ENCODE measurements at places on chromosomes 7 and 10.

- peaks cover 4% of the 10 kb centered on the region for H3K4me1 ChIP-seq
- H3K4me3 ChIP-seq = no peak overlapping the region
- no peak overlapping the region for H3K27ac ChIP-seq
- no peak for DNase-seq
- H3K27me3 ChIP-seq = peaks cover 14% of the 10 kb centered on the region
- H3K36me3 ChIP-seq = no peaks in the 10 kb centered on the region
Observed at GRCh38 chr7:5586279-5586962, 162.8 kb upstream of the TNRC18 start.

DNA sequence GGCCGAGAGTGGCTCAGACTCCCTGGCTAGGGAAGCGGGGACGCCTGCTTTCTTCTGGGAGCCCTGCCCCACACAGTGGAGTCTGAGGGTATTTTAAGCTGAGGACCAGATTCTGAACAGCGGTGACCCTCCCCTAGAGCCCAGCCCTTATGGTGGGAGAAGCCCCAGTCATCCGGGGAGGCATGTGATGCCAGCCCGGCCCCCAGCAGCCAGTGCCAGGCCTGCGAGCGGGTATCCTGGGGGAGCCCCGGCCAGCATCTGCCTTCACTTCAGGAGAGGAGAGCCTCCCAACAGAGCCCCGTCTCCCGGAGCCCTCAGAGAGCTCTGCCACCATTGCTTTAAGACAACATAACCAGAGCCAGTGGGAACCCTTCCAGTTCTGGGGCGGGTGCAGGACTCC is 41.5 kb upstream of the DNAJB6 start:
- no peak overlapping the region for H3K4me3 ChIP-seq
- no peak for DNase-seq
- H3K27me3 ChIP-seq = peaks cover 5% of the 10 kb centered on the region
- no peak overlapping the region for H3K27ac ChIP-seq
- peaks cover 3% of the 10 kb centered on the region for H3K36me3 ChIP-seq

- no peaks in the 10 kb centered on the region for H3K27me3 ChIP-seq
- H3K36me3 ChIP-seq = peaks cover 5% of the 10 kb centered on the region
- no peak for DNase-seq
- H3K4me3 ChIP-seq = no peak overlapping the region
Observed at GRCh38 chr7:151628846-151629604, 109.3 kb upstream of the RHEB start.

DNA sequence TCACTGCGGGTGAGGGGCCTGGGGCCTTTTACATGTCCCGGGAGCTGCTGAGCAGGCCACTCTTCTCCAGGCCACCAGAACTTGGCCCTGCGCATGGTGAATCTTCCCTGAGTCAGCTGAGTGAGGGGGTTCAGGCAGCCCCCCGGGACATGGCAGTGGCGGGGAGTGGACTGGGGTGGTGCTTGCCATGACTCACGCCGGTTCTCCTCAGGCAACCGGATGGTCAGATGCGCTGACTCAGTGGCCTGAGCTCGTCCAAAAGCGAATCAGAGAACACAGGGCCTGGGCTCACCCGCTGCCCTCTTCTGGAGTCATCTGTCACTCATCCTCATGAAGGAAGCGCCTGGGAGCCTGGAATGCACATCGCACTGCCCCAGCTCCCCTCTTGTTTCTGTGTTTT is 33.5 kb downstream of the HTRA1 start:
- H3K36me3 ChIP-seq = no peaks in the 10 kb centered on the region
- no peaks in the 10 kb centered on the region for H3K27me3 ChIP-seq
- no peak for DNase-seq
- no peak overlapping the region for H3K27ac ChIP-seq
- no peak overlapping the region for H3K4me3 ChIP-seq

- H3K27me3 ChIP-seq = no peaks in the 10 kb centered on the region
- no peak overlapping the region for H3K27ac ChIP-seq
- H3K4me1 ChIP-seq = peaks cover 3% of the 10 kb centered on the region
- DNase-seq = no peak
Observed at GRCh38 chr7:28070297-28071055, 110.1 kb downstream of the JAZF1 start.

GRCh38 chr7:13988065-13988464 is 1.4 kb downstream of the ETV1 start:
- H3K4me3 ChIP-seq = no peak overlapping the region
- peaks cover 9% of the 10 kb centered on the region for H3K27me3 ChIP-seq
- H3K4me1 ChIP-seq = no peaks in the 10 kb centered on the region
- H3K27ac ChIP-seq = no peak overlapping the region

DNA sequence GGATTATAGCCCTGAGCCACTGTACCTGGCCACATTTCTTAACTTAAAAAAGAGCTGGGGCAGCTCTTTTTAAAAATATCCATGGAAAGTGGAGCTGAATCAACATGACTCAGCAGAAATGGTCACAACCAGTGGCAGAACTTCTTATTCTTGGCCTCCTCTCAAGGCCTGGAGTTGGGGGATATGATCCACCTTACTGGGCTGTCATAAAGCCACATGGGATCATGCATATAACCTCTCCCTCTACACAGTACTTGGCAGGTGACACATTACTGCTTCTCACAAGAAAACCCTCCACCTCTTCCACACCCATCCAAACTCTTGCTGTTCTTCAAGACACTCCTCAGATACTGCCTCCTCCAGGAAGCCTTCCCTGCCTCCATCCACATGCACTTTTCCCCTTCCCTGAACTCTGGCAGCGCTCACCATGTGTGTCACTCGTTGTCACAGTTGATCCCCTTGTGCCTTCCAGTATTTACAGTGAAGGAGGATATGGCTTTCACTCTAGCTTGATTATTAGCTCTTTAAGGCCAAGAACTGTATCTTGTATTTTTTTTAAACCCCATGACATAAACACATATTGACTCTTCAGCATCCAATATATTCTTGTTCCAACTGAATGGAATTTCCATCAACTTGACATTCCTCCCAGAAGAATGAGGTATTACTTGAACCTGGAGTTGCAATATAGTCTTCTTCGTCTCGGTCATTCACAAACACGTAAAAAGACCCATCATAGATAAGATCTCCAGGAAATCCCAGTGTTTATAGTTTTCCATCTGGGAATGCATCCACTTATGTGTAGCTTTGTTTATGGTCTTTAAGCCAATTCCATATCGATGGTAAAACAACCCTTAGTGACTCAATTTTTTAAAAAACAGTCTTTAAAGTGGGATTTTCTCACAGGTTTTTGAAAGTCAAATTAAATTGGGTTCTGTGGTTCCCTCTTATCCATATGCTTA is 85.5 kb downstream of the TBXAS1 start:
- H3K36me3 ChIP-seq = peaks cover 10% of the 10 kb centered on the region
- H3K4me3 ChIP-seq = no peak overlapping the region
- H3K4me1 ChIP-seq = peaks cover 18% of the 10 kb centered on the region
- H3K27me3 ChIP-seq = no peaks in the 10 kb centered on the region

DNA sequence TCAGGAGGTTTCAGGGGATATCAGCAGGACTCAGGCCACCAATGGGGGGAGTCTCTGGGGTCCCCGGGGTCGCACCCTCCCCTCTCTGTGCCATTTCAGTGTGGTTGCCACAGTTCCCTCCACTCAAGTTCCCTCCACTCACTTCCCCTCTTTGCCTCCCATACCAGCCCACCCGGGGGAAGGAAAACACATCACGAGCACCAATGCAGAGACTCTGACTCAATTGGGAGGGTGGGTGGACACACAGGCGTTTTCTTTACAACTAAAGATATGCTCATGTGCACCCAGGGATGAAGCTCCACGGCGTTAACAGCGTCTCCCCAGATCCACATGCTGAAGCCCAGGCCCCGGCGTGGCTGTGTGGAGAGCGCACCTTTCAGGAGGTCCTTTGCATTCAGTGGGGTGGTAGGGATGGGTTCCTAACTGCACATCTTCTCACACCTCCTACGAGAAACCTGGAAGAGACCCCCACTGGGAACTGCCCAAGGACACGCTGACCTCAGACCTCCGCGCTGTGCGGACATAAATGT is 254.1 kb downstream of the ZMYND11 start:
- no peak overlapping the region for H3K4me3 ChIP-seq
- H3K27ac ChIP-seq = no peak overlapping the region
- DNase-seq = no peak
- H3K36me3 ChIP-seq = no peaks in the 10 kb centered on the region

- H3K4me1 ChIP-seq = peaks cover 5% of the 10 kb centered on the region
- no peaks in the 10 kb centered on the region for H3K27me3 ChIP-seq
- no peaks in the 10 kb centered on the region for H3K36me3 ChIP-seq
- peak overlapping the region; percentile 8 for H3K27ac ChIP-seq
- no peak overlapping the region for H3K4me3 ChIP-seq
Observed at GRCh38 chr10:70337201-70337651, 45.2 kb downstream of the LRRC20 start.

DNA sequence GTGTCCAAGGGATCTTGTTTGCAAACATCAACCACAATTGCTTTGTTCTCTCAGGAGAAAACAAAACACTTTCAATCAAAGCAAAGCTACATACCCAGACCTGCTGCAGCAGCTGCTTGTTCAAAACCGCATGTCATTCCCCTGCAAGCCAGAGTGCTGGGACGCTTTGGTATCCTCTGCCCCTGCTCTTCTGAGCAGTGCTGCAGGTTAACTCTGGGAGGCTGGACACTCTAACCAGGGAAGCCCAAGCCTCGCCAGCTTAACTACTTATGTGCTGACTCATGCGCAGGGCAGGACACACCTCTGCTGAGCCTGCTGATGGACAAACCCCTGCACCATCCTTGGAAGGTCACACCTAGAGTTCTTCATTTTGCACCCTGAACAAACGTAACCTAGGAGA is 28.2 kb upstream of the ASAH2 start:
- no peak overlapping the region for H3K4me3 ChIP-seq
- peaks cover 2% of the 10 kb centered on the region for H3K4me1 ChIP-seq
- peaks cover 66% of the 10 kb centered on the region for H3K27me3 ChIP-seq

DNA sequence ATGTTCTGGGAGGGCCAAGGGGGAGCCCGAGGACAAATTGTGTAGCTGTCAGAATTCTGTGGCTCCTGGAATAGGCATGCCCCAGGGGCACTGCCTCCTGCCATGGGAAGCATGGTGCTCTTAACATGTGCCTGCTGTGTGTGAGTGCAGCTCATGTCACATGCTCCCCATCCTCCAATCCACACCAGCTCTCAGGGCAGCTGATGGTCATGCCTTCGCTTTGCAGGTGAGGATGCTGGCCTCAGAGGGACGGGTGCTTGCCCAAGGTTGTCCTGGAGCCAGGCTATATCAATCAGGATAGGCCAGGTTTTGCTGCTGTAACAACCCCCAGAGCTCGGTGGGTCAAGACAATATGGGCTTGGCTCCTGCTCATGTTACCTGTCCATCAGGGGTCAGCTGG is 303.4 kb downstream of the RPS24 start:
- H3K27ac ChIP-seq = no peak overlapping the region
- no peak overlapping the region for H3K4me3 ChIP-seq
- no peak for DNase-seq
- peaks cover 8% of the 10 kb centered on the region for H3K36me3 ChIP-seq
- H3K27me3 ChIP-seq = peaks cover 29% of the 10 kb centered on the region

- H3K4me1 ChIP-seq = no peaks in the 10 kb centered on the region
- no peak overlapping the region for H3K27ac ChIP-seq
- no peak overlapping the region for H3K4me3 ChIP-seq
- DNase-seq = no peak
- H3K36me3 ChIP-seq = no peaks in the 10 kb centered on the region
- no peaks in the 10 kb centered on the region for H3K27me3 ChIP-seq
Observed at GRCh38 chr10:106705681-106706100, 458.8 kb downstream of the SORCS1 start.

GRCh38 chr7:14271441-14271840 is 282.0 kb upstream of the ETV1 start:
- H3K27me3 ChIP-seq = peaks cover 5% of the 10 kb centered on the region
- H3K36me3 ChIP-seq = no peaks in the 10 kb centered on the region
- no peak for DNase-seq
- H3K27ac ChIP-seq = no peak overlapping the region

DNA sequence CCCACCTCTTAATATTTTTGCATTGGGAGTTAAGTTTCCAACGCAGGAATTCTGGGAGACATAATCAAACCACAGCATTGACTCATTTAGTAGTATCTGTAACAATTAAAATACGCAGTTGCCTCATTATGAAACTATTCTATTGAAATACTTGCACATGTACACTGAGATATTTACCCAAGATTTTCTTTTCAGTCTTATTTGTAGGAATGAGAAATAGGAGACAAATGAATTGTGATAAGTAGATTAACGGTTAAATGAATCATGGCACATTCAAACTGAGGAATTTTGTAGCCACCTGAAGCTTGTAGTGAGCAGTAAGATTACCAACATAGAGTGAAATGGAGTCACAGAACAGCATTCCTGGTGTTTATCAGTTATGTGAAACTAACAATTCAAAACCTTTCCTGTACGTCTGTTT is 18.1 kb downstream of the RP9 start:
- DNase-seq = no peak
- H3K27me3 ChIP-seq = no peaks in the 10 kb centered on the region
- H3K27ac ChIP-seq = peak overlapping the region; percentile 70
- peaks cover 2% of the 10 kb centered on the region for H3K4me1 ChIP-seq
- no peak overlapping the region for H3K4me3 ChIP-seq

GRCh38 chr7:82699773-82700186 is 256.2 kb upstream of the CACNA2D1 start:
- no peak overlapping the region for H3K27ac ChIP-seq
- no peaks in the 10 kb centered on the region for H3K36me3 ChIP-seq
- H3K4me3 ChIP-seq = no peak overlapping the region
- no peaks in the 10 kb centered on the region for H3K4me1 ChIP-seq
- no peak for DNase-seq
- no peaks in the 10 kb centered on the region for H3K27me3 ChIP-seq

DNA sequence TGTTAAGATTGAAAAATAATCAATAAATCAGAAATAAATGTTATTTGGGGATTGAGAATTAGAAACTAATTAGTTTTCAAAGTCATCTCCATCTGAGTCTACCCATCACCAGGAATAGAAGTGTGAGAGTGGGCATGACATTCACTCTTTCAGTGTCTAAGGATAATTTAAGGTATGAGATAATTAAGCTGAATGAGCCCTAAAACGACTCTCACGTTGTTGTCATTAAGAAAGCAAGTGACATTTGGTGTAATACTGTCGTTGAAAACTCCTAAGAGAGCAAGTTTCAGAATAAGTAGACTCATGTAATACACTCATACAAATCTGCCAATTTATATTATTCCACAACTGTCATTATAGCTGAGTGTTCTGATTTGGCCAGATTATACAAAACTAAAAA is 7.1 kb downstream of the AGMO start:
- no peak overlapping the region for H3K27ac ChIP-seq
- no peaks in the 10 kb centered on the region for H3K27me3 ChIP-seq
- no peaks in the 10 kb centered on the region for H3K36me3 ChIP-seq
- H3K4me1 ChIP-seq = no peaks in the 10 kb centered on the region
- no peak for DNase-seq
- no peak overlapping the region for H3K4me3 ChIP-seq

DNA sequence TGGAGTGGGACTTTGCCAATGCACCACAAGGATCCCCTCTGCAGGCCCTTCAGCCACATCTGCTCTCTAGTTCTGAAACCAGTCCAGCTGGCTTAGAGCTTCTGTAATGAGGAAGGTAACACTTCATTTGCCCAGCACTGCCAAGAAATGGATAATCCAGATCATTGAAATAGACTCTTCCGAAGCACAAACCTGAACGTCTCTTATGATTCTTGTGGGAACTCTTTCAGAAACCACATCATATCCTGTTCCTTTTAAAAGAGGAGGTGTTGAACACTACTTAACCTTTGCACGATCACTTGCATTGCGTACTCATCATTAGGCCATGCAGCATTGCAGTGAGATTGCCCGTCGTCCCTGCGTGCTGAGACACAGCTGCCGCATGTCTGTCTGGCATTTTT is 25.8 kb upstream of the PLPP4 start:
- DNase-seq = no peak
- no peak overlapping the region for H3K27ac ChIP-seq
- peaks cover 47% of the 10 kb centered on the region for H3K27me3 ChIP-seq
- H3K36me3 ChIP-seq = no peaks in the 10 kb centered on the region
